ENCODE measurements at places on chromosomes 7 and 10.

- no peak for DNase-seq
Measured at GRCh38 chr7:66505009-66505408, 123.7 kb upstream of the KCTD7 start.

DNA sequence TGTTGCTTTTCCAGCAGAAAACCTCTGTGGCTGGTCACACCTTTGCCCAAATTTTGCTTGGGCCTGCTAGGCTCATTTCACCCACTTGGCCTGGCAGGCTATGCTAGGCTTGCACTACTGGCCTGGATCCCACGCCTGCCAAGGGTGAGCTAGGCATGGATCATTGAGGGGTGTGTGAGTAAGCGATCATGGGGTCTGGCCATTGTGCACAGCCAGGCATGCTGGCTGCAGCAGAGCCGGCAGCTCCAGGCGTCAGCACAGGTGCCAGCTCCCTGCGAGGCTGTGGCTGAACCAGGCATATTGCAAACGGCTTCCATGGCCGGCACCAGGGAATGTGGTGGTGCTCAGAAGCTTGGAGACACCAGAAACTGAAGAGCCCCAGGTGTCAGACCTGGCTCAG lies 19.2 kb downstream of the CFAP70 start:
- no peak for DNase-seq

DNA sequence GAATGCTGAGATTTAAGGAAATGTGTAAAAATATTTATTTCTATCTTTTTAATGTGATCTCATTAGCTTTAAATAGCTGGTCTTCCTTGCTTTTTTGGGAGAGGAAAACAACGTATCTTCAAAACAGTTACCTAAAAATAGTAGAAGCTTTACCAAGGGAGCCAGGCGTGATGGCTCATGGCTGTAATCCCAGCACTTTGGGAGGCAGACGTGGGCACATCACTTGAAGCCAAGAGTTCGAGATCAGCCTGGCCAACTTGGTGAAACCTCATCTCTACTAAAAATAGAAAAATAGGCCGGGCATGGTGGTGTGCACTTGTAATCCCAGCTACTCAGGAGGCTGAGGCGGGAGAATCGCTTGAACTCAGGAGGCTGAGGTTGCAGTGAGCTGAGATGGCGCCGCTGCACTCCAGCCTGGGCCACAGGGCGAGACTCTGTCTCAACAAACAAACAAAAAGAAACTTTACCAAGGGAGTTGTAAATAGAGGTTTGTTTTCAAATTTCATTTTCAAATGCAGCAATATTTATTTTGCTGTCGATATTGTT lies 48.4 kb upstream of the ITGB1 start:
- DNase-seq, result no peak

- no peak for DNase-seq
Measured at GRCh38 chr10:65940816-65941662, 984.8 kb upstream of the LRRTM3 start.

DNA sequence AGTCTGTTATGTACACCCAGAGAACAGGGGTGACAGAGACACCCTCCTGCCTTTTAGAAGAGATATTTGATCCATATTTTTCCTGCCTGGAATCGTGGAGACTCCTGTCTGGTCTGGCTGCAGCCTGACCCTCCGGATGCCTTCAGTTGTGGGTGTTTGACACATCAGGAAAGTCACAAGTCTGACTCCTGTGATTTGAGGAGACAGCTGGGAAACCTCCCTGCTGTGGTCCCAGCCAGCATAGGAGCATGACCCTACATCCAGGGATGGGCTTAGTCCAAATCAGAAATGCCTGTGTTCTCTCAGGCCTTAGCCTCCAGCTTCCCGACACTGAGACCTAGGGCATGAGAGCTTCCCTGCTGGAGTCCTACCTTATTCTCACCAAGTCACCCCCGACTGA lies 43.4 kb downstream of the GOT1 start:
- no peak for DNase-seq
